Activated B cell treated with CpG ODN at 0.5 μM for 24 hours (primary cell): ENCODE measurements at places on chromosomes 1 and 21.

GRCh38 chr1:157307491-157307890 lies 169.3 kb upstream of the ETV3 start:
- no peak for DNase-seq

DNA sequence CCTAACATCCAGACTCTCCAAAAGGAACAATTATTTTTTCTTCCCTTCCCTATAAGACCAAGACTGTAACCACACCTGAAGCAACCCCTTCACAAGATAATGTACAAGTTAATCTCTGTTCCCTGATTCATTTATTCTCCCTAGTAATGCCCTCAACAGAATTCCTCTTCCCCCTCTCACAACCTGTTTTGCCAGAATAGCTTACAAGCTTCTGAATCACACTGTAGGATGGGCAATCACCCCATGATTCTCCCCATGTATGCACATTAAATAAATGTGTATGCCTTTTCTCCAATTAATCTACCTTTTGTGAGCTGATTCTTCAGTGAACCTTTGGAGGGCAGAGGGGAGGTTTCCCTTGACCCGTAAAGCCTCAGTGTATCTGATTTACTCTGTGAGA lies 20.9 kb upstream of the RNF11 start:
- DNase-seq: no peak

DNA sequence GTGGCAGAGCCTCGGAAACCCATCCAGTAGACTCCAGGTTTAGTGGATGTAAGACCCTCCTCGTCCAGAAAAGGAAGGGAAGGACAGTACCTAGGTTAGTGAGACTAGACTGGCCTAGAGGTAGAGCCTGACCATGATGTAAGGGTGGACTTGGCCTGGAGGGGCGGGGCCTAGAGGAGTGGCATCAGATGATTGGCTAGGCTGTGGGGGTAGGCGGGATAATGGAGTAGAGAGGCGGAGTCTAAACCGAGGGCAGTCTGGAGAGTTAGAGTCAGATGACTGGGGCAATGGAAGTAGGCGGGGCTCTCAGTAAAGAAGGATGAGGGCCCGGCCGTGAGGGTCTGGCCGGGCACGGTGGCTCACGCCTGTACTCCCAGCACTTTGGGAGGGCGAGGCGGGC lies 70.1 kb downstream of the EPHB2 start:
- no peak for DNase-seq

DNA sequence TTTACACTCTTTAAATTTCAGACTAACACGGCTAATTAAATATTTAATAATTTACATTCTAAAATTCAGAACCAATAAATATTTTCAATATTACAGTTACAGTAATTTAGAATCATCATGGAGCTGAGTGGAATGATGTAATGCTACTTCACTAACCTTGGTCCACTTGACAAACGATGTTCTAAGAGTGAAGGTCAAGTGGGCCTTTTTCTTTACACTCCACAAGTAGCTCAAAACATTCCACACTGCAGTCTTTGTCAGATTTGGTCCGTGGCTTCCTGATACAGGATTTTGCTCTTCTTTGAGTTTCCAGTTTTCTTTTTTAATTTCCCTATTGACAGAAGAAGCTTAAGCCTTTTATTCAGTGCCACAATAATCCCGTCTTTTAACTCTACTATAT lies 164.6 kb upstream of the NRIP1 start:
- no peak for DNase-seq

DNA sequence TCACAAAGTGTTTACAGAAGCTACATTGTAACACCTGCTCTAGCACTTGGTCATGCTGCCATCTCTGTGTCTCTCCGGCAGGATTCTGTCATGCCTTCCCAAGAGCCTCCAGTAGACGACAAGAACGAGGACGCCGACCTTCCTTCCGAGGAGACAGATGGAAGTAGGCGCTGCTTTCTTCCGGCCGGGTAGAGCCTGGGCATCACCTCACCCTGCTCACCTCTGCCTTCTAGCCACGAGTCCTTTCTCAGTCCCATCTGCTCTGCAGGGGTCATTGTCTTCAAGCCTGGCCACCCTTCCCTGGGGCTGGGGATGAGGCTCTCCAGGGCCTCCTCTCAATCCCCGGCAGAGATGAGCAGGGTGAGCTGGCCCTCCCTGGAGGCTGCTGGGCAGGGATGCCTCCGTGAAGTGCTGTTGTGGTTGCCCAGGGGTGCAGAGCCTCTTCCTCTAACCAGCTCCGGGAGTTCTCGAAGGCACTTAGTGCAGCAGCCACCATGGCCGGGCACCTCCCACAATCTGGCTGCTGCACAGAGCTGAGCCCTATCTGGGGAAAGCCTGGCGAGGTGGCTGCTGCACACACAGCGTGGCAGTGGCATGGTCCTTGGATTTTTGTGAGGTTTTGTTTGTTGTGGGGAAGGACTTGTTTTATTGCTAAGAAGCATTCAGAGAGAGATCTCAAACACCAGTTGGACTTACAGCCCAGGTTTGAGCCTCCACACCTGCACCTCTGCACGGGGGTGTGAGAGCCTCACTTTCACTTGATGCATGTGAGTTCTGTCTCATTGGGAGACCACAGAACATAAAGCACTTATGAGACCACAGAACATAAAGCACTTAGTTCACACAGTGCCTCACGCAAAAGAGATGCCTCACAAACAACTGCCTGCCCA lies 48.4 kb downstream of the FAAP20 start:
- DNase-seq: no peak

DNA sequence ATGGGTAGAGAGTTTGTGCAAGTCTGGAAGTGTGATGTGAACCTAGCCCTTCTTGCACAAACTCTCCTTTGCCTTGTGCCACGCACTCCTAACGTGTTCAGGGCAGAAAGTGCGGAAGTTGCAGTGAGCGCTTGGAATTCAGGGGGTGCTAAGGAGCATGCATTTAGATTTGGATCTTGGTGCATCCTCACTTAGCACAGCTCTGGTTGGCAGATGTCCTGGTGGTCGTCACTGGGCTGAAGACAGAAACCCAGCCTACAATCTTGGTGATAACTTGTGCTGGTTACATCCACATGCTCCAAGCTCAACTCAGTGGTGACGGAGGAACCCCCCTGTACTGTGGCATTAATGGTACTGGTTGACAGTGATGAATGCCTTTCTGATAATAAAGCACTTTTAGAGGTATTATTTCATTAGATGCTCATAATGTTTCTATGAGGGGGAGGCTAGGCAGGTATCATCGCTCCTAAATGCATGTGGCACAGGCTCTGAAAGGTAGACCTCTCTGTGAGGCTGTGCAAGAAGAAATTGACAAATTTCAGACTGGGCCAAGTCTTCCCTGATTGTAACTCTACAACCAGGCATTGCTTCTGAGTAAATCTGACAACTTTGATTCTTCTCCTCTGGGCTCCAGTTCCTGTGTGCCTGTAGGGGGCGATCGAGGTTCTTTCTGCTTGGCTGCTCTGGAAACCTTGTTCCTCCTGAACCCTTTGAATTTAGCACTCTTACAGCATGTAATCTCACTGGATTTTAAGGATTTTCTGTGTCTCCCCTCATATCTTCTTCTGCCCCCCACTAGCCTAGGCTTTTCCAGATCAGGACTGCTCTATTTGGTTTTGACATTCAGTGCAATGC lies 40.6 kb downstream of the MAPKAPK2 start:
- no peak for DNase-seq

GRCh38 chr1:17168091-17168876 lies 36.6 kb upstream of the PADI1 start:
- DNase-seq: no peak

DNA sequence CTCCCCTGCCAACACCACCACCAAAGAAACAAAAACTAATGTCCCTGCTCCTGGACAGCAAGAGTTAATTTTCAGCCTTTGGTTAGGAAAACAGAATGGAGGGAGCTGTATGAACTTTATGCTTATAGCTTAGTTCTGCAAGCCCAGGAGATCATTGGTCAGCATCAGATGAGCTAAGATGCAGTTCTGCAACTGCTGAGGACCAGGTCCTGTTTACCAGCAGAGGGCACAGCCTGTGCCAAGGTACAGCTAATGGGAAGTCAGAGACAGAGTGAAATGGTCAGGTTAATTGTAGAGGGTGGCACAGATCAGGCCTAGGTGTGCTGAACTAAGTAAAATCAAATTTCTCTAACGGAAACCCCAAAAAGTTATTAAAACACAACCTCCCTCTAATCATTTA lies 161.3 kb downstream of the ROR1 start:
- no peak for DNase-seq

DNA sequence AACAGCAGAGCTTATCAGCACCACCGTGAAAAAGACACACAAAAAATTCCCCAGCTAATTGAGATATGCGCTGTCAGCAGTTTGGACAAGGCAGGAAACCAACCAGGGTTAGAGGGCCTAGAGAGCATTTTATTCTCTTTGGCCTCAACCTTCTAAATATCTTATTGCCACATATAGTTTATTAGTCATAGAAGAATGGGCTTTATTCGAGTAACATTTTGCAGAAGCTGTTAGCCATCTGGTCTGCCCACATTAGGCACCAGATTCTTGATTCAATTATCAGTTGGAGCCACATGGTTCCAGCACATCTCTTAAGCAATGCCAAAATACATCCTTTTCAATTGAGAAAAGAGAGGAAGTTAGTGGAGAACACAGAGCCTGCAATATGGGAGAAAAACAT lies 109.9 kb upstream of the CXADR start:
- no peak for DNase-seq

DNA sequence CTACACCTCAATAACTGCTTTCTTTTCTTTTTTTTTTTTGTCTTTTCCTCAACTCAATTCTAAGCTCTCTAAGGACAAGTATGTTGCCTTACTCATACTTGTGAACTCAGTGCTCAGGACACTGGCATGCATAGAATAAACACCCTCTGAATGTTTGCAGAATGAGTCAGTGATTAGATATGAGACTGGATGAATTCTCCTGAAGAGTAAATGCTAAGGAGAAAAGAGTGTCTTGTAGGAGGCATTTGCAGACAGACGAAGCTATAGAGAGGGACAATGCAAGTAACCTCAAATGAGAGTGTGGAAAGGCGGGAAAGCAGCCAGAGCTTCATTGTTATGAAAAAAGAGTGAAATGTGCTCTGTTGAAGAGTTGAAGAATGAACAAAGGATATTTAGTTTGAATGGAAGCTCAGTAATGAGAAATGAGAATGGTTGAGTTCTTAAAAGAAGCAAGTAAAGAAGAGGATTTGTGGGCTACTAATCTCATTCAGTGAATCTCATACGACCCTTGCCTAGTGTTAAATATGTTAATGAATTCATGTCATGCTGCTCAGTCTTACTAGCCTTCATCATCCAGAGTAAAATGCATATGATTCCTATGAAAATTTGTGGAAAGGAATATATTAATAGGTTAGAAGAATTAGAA lies 166.1 kb upstream of the DPYD start:
- DNase-seq: no peak

DNA sequence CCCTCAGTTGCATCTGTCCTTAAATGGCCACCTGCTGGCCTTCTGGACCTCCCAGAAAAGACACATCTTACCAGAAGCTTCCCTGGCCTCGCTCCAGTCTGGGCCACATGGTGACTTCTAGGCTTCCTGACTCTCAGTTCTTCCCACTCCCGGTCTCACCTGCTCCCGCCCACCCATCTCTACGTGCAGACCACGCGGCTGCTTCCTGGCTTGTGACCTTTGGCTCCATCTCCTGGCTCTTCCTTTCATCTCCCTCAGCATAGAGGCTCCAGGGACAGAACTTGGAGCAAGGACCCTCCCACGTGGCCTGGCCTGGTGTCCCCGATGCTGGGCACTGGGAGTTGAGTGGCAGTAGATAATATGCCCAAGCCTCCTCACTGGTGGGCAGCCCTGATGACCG lies 124.9 kb upstream of the IRF2BP2 start:
- no peak for DNase-seq

DNA sequence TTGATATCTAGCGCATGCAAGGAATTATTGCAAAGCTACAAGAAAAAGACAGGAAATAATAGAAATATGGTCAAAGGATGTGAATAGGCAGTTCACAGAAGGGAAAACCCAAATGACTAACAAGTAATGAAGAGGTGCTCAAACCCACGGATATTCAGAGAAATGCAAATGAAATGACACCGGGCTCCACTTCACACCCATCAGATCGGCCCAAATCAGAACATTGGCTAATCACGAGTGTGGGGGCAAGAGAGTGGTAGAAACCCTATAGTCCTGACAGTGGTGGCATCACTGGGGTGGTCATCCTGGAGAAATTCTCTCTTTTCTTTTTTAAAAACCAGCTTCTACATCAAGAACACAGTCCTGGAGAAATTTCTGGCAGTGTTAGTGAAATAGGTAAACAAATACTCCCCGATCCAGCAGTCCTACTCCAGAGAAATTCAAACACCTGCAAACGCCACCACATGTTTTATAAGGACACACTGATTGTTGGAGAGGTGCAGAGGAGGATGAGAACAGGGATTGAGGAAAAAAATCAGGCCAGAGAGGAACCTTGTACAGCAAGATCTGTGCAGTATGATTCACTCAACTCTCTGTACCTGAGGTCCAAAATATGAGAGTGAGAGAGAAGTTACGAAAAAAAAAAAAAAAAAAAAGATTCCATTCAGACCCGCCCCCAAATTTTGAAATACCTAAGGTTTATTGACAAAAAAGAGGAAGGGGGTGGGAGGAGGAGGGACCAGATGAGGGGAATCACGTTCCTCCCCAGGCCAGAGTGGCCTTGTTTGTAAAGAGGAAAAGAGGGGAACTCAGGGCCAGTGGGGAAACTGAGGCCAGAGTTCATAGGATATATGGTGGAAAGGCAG lies 9.2 kb upstream of the TNFRSF1B start:
- DNase-seq: no peak

GRCh38 chr21:46600978-46601377 lies 3.9 kb downstream of the S100B start:
- no peak for DNase-seq
